ENCODE measurements at places on chromosomes 1 and 21.

DNA sequence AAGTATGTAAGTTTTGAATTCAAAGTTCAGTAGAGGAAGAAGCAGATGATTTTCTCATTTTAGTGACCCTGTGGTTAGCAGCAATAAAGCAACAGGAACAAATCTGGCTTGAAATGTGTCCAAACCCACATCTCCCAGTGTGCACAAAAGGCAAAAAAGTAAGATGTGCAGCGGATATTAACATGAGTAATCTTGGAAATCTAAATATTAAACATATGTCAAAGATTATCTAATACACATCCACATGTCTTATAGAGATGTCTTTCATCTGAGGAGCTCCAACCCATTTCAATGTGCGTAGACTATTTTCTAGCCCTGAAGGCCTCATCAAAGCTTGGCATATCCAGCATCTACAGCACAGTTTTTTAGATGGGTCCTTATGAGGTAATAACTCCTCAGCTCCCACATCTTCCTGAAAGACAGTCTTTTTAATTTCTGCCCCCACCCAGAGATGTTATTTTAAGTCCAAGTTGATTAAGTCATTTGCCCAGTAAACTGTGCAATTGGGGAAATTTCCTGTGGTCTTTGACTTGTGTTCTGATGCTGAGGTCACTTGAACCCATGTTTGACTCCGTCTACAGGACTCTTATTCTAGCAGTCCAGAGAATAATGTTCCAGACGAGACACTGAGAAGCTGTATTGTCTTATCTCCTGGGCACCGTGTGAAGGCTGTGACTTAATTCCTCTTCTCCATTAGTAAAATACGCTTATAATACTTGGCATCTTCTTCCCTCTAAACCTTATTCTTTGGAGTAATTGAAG, 73.7 kb downstream of the LMO4 start:
- DNase-seq, result no peak

- no peak for DNase-seq
Measured at GRCh38 chr1:34164771-34165391, at the start of gene CSMD2. CSMD2 (minus strand) TSS chr1:34165230; CDS start chr1:34165097, 133 bp downstream.

DNA sequence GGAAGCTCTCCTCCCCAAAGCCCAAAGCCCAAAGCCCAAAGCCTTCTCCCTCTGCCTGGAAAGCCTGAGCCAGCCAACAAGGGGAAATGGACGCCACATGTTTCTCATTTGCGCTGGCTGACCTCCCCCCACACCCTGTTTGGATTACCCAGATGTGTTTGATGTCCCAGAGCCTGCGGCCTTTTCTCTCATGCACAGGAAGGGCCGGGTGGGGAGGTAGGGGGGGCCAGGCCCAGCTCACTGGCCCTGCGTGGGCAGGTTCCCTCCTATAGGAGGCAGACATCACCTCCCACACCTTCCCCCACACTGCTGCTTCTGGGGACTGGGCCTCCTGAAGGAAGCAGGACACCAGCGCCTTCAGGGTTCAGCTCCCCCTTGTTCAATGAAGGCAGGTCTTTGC, 116.3 kb downstream of the NAV1 start:
- DNase-seq, result no peak

GRCh38 chr1:46681333-46682034, 9.8 kb downstream of the TEX38 start:
- no peak for DNase-seq

GRCh38 chr1:4140821-4141220, 240.7 kb upstream of the C1orf174 start:
- DNase-seq, result no peak

DNA sequence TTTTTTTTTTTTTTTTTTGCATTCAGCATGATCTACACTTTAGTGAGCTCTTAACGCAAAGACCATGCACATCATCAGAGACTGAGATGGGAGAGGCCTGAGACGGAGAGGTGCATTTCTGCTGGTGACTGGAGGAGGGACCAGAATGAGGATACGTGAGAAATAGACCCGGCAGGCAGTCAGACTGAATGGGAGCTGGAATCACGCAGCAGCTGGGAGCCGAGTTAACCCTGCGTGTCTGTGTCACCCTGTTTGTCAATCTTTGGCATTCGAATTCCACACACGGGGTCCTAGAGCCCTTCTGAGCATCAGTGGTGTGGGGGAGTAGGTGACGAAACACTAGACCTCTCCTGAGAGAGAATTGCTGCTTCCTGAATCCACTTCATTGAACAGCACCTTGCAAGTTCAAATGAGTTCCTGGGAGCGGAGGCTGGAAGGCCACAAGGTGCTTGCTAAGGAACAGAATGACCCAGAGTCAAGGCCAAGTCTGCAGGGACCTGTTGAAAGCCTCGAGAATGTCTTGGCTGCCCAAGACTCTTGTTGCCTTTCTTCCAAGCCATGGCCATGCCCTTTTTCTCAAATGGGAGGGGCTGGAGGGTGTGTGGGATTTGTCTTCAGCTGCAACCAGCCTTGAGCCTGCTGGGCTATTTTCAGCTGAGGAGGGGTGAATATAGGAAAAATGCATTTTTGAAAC, 123.3 kb downstream of the CNIH3 start:
- no peak for DNase-seq

DNA sequence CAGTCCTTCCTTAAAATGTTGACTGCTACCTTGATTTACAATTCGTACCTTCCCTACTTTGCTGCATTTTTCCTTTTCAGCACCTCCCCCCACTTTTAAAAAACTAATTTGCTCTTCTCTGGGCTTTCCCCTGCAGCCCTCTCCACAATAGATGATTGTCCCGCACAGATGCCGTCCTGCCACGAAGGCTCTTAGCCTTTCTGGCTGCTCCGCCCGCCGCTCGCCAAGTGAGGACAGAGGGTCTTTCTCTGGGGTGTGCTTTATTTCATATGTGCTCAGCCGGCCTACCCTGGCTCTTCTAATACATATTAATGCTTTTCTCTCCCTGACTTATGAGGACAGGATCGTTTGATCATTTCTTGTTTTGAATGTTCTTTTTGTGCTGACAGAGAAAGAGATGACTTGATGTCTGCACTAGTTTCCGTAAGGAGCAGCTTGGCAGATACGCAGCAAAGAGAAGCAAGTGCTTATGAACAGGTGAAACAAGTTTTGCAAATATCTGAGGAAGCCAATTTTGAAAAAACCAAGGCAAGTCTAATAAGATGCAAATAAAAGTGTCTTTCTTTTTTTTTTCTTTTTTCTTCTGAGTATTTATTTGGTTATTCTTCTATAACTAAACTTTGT, 60.6 kb downstream of the SDCCAG8 start:
- no peak for DNase-seq
